ENCODE measurements at places on chromosomes 1 and 21.
A peak's percentile ranks its signal among the peaks of the same experiment; 100 is the strongest.

- no peak for DNase-seq
These were observed 64.8 kb upstream of the ATP5PO start for GRCh38 chr21:33980276-33980916.

DNA sequence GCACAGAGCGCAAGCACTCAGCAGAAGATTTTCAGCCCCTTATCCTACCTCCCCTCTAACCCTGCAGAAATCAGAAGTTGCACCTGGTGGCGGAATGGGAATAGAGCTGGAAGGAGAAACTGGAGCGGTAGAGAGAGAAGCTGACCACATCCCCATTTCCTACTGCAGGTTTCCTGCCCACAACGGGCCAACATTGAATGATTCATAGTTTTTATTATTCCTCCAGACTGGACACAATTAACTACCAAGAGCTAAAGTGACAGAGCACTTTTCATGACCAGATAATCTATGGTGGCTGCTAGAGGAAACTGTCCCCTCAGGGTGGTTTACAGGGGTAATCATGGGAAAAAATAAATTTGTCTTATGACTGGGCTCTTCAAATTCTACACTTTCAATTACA is 21.3 kb upstream of the LRRC8D start:
- DNase-seq, result no peak

DNA sequence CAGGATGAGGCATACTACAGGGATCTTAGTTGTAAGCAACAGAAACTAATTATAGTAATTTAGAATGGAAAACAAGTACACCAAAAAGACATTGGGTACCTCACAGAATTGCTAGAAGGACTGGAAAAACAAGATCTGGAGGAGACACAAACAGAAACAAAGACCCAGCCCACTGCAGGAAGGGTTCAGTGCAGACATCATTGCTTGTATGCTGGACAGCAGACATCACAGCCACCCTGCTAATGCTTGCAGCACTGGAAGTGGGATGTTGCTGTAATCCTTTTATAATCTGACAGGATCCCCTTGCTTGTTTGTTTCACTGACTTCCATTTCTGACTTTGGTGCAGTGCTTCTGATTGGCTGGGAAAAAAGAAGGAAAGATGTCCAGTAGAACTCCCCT is 111.4 kb upstream of the ZNF678 start:
- no peak for DNase-seq

- DNase-seq, result peak; percentile 43
These were observed 41.3 kb downstream of the PIK3C2B start for GRCh38 chr1:204453141-204453772.

DNA sequence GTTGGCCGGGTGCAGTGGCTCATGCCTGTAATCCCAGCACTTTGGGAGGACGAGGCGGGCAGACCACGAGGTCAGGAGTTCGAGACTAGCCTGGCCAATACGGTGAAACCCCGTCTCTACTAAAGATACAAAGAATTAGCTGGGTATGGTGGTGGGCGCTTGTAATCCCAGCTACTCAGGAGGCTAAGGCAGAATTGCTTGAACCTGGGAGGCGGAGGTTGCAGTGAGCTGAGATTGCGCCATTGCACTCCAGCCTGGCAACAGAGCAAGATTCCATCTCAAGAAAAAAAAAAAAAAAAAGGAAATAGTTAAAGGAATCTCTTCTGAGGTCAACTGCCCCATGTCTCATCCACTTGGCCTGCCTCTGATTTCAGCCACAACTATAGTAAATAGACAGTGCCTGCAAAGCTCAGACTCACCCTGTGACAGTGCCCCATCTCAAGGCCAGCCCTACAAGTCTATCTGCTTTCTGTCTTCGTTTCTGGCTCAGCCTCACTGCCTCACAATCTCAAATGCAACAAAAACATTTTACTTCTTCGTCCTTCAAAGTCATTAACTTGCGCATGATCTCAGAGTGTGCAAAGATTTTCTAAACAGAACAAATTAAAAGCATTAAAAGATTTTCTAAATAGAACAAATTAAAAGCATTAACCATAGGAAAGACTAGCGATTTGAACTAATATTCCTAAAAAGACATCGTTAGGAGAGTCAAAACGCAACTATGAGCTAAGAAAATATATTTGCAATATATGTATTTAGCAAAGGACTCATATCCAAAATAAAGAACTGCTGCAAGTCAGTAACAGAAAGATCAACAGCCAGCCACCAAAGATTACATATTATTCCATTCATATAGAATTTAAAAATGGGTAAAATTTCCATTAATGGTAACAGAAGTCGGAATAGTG is 65.0 kb upstream of the PRDX6 start:
- DNase-seq, result no peak

GRCh38 chr1:193448682-193449461 is 262.5 kb upstream of the B3GALT2 start:
- DNase-seq, result no peak

DNA sequence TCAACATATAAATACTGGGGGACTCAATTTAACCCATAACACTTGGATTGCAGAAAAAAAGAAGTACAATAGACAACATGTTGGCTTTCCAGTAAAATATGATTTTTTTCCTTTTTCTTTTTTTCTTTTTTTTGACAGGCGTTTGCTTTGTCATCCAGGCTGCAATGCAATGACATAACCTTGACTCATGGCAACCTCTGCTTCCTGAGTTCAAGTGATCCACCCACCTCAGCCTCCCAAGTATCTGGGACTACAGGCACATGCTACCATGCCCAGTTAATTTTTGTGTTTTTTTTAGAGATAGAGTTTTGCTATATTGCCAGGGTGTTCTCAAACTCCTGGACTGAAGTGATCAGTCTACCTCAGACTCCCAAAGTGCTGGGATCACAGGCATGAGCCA is 1512.0 kb upstream of the PRMT6 start:
- DNase-seq, result no peak

- no peak for DNase-seq
These were observed 104.8 kb downstream of the OMA1 start for GRCh38 chr1:58441699-58442098.

- no peak for DNase-seq
These were observed 130.8 kb downstream of the BEND5 start for GRCh38 chr1:48645883-48646282.

DNA sequence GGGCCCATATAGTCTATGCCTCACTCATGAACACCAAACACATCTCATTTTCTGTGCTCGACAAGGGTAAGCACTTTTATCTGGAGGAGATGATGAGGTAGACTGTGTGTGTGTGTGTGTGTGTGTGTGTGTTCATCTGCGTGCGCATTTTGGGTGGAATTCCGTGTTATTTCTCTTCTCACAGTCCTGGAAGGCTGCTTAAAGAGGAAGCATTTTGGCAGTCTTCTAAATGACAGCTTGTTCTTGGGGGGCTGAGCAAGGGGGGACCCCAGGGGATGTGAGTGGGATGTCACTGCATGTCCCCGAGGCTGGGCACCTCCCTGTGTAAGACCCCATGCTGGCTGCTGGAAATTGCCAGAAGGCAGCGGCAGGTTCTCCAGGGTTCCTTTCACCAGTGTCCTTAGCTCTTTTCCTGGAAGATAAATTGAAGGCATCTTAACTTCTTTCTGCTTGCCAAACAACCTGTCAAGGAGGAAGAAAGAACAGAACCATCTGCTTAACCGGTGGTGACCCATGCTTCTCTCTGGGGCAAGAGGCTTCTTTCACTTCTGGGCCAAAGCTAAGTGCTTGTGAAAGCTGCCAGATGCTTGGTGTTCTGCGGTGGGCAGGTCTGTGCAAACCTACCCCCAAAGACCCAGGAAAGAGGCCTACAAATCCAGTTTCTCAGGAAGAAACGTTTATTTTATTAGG is 9.9 kb upstream of the RD3 start:
- DNase-seq, result no peak

GRCh38 chr1:17585266-17585987 is 45.9 kb downstream of the ARHGEF10L start:
- no peak for DNase-seq

DNA sequence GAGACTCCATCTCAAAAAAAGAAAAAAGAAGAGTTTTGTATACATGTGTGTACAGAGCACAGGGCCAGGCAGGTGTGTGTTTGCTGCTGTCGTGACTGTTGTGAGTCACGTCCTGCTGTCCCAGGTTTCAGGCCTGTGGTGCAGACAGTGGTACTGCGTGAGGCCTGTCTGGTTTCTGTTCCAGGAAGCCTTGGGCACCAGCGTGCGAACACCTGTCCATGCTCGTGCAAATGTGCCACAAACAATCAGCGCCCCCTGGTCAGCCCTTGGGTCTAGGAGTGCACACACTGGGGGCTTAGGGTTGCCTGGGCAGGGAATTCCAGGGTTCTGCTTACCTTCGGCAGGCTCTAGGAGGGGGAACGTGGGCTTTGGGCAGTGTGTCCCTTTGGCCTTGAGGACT is 16.9 kb downstream of the GPR157 start:
- no peak for DNase-seq

DNA sequence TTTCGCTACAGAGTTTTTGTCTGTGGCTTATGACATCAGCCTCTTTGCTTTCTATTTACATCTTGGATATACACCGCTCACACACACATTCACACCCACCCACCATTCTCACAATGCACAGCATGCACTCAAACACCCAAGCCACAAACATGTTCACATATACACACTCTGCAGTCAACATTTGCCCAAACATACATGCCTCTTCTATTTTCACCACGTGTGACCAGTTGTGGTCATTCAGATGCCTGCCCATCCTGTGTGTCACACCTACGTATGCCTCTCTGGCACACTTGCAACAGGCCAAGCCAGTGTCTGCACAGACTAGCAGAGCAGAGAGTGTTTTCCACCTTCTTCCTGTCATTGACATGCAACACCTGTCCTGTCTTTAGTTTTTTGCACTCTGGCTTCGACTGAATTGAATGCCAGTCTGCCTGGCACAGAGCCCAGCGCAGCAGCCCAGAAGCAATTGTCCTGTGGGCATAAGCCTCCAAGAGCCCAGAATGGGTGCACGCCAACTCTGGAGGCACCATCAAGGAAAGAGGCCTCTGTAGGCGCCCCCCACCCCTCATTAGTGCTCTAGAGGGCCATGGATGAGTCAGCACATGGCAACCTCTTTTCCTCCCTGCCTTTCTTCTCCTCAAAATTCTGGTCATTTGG is 37.7 kb upstream of the LRRN2 start:
- DNase-seq, result no peak

GRCh38 chr1:235147269-235147668 is 13.8 kb downstream of the RBM34 start:
- DNase-seq, result no peak
